ENCODE measurements at places on chromosomes 5 and 9. TPM values are rescaled to one million over a fixed set of nuclear protein-coding genes. Genes with fewer than 3 reads are reported as not detected.

Gene PPIP5K2
- total RNA-seq: 57.7 TPM

Gene ENTPD2
- total RNA-seq: not detected

Gene PRR16
- 21.3 TPM for total RNA-seq

Gene ESM1
- 6.1 TPM for total RNA-seq

Gene PCDHGA3
- total RNA-seq: 1.2 TPM

Gene ELOVL7
- under 0.01 TPM for total RNA-seq

Gene SH3TC2
- 1.2 TPM for total RNA-seq

Gene KIF24
- 3.3 TPM for total RNA-seq

Gene ZDHHC11
- 2.0 TPM for total RNA-seq

Gene TSC1
- total RNA-seq: 51.4 TPM

Gene CDC20B
- not detected for total RNA-seq

Gene LURAP1L
- 28.9 TPM for total RNA-seq

Gene PCDHB15
- total RNA-seq: not detected

Gene SLC25A2
- 0.39 TPM for total RNA-seq

All from subcutaneous preadipocyte (primary cell).